ENCODE measurements at places on chromosomes 12 and 14.

DNA sequence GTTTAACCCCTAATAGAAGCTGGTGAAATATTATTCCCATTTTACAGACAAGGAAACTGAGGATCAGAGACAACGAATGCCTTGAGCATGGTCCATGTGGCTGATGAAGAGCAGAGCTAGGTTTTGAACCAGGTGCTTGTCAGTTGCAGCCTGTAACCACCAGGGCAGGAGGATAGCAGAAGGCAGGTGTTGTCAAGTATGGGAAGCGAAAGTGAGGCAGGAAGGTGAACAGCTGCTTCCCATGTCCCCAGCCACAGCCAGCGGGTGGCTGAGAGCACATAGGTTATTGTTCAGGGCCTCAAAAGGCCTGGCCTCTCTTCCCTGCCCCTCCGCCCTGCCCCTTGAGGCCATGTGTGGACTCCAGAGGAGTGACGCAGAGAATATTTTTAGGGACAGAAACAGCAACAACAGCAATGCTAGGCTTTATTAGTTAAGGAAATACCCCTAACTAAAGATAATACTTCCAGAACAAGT, 39.6 kb downstream of the IQSEC3 start:
- DNase-seq = no peak

DNA sequence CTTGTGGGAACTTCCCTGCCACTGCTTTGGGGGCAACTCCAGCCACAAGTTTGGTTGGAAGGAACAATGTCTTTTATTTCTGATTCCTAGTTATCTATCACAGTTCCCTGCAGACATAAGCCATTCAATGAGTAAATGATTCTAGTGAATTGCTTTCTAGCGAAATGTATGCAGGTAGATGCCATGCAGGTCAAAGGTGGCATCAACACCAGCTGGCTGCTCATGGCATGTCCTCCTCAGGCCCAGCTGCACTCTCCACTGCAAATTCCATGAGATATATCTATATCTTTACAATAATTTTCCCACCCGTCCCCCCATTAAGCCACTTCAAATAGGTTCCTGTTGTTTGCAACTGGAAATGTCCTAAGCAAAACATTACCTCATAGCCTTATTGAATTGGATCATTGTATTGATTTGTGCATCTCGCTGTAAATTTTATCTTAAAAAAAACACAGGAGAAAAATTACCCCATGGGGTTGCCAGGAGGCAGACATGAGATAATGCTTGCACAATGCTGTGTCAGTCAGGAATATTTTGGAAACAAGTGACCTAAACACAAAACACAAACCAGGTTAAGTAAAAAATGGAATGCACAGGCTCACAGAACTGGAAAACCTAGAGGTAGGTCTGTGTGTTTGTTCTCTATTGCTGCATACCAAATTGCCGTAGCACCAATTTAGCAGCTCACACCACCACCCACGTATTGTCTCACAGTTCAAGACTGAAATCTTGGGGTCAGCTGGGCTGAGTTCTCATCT, 32.8 kb upstream of the TXNRD1 start:
- DNase-seq = no peak

DNA sequence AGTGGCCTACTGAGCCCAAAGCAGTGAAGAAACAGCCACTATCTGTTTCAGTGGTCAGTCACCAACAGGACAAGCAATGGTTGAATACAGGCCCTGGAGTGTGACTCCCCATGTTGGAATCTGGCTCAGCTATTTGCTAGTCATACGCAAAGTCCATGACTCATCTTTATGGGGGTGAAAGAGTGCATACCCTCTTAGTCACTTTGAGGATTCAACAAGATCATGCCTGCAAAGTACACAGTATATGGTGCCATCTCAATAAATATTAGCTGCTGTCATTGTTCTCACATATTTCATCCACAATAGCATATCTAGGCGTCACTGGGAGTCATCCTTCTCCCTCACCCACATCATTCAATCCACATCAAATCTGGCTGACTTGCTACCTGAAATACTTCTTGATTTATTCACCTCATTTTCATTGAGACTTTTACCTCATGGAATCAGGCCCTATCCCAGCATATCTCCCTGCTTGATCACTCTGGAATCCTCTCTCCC, 26.4 kb upstream of the STAB2 start:
- DNase-seq = no peak

DNA sequence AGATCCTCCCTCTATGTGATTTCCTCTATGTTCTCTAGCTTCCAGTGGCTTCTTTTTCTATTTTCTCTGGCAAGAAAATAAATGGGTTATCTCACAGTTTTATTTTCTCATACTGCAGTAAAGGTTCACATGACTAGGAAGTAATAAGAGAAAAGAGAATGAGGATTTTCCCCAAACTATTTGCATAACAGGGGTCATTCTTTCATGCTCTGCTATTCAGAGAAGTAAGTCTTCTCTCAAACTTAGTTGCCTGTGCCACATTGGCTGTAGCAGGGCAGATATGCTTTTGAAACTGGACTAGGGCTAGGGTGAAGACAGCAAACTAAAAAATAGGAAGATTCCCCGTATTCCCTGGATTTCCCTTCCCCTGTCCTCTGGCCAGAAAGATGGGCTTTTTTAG, 57.4 kb downstream of the ACSM4 start:
- DNase-seq = no peak

DNA sequence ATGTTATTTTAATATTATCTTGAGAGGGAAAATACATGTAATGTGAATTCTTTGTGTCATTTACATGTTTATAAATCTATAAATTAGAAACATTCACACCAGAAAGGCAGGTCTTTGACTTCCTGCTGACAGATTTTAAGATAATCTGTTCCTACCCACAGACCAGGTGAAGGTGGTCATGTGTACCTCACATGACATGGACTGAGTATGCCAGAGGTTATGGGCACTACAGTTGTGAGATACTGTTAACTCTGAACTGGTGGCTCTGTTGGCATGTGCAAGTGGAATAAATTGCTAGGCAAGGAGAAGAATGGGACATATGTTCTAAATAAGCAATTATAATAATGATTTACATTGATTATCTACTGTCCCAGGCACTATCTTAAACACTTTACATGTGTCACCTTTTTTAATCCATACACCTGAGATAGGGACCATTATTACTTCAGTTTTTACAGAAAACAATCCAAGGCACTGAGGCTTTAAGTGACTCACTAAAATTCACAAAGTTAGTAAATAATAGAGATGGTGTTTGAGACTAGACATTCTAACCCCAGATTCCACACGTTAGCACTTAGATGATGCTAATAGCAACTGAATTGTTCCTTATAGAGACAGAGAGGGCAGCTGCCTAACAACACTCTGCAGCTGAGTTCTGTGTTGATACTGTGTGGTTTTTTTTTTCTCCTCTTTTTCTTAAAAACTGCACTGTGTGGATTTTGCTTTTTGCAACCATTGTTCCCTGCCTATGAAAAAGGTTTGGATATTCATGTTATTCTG, 23.8 kb downstream of the SLC16A7 start:
- no peak for DNase-seq

DNA sequence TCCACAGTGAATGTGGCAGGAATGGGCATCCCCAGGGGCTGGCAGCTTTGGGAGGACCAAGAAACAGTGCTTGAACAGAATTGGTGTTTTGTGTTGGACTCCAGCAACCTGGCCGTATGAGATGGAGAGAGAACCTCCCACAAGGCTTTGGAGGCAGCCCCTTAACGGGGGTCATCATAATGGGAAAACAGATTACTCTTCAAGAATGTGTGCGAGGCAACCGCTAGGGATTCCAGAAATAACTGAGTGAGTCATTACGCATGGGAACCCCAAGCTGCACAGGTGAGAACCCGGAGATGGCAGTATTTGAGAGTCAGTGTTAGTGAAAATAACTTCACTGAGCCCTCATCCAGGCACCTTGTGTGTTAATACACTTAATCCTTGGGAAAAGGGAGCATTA, 567.8 kb upstream of the TBX3 start:
- no peak for DNase-seq

DNA sequence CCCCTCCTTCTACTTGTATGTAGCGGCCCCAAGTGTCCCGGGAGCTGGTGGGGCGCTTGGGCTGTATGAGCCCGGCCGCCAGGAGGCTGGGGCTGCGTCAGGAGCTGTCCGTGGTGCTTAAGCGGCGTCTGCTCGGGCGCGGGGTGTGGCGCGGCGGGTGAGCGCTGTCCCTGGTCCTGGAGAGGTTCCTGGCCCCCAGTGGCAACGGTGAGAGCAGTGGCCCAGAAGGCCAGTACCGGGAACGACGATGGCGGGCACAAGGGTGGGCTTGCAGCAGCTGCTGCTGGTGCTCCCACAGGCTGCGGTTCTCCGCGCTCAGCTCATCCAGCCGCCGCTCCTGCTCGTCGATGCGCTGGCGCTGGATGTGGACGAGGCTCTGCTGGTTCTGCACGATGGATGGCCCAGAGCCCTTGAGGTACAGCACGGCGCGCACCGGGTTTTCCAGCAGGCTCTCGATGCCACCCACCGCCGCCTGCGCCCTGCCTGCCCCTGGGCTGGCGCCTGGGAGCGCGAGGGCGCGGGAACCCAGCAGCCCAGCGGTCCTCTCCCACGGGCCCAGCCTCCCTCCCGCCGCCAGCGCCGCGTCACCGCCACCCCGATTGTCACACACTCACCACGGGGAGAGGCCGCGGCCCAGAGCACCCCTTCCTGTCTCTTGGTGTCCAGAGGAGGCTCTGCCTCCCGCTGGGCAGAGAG, 41.9 kb upstream of the FKBP4 start:
- peak; percentile 19 for DNase-seq

- no peak for DNase-seq
Measured at GRCh38 chr14:101547961-101548669, 13.2 kb upstream of the DIO3 start.

DNA sequence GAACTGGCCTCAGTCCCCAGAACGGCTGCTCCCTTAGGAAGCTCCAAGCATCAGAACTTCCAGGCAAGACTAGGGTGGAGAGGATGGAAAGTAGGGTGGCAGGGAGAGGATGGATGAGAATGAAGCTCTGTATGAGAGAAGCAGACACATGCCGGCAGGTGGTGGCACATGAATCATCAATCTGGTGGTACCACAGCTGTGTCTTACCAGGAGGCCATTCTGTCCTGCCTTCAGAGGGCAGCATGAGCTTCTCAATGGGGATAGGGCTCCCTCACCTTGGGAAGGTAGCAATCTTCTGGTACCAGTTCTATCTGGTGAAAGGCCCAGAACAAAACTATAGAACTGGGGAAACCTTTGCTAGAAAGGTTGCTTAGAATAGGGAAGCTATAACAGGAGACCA, 55.4 kb upstream of the PYGL start:
- no peak for DNase-seq

- DNase-seq = no peak
Measured at GRCh38 chr14:97276573-97276972, 479.4 kb downstream of the VRK1 start.

DNA sequence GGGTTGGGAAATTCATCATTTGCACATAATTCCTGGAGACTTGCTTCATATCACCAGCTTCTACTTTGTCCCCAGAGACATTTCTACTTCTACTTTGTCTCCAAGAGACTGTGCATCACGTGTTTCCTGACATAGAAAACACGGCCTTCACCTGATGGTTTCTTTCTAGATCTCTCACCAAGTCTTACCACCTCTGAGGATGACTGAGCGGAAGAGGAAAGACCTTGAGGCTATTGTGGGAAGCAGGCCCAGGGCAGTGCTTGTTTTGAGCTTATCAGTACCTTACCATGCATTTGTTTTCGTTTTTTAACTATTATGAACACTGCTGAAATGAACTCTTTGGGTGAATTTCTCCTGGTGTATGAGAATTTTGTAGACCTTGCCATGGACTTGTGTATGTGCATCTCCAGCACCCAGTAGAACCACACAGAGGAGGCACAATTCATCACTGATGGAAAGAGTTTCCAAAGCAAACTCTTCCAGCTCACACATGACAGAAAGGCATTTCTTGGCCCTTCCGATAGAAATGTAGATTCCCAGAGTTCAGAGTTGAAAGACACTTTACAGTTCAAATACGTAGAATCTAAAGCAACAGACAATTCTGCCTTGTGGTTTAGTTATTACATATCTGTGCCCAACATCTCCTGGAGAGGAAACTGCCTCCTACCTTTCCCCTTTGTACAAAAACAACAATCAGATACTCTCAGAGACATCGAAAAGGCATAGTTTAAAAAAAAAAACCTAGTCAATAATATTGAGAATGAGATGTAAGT, 434.7 kb downstream of the FUT8 start:
- peak; percentile 7 for DNase-seq

GRCh38 chr14:82766996-82767395, 1233.3 kb upstream of the SEL1L start:
- DNase-seq = no peak

- DNase-seq = peak; percentile 69
Measured at GRCh38 chr14:101876555-101876938, 87.8 kb upstream of the DYNC1H1 start.

- DNase-seq = no peak
Measured at GRCh38 chr12:132746613-132747012, 15.0 kb downstream of the ANKLE2 start.

DNA sequence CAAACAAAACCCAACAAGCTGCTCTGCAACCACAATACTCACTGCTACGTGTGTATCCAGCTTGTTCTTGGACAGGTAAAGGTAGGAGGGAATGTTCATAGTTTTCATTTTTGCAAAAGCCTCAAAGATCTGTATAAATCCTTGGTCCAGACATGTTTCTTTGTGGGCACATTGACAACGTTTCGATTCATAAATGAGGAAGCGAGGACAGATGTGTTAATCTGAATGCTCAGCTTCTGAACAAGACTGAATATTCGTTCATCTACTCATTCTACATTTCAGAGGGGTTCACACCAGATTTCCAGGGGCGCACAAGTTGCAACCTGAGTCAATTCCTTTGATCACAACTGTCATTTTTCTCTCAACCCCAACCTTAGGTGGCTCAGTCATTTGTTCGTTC, 134.4 kb downstream of the LLPH start:
- DNase-seq = no peak

DNA sequence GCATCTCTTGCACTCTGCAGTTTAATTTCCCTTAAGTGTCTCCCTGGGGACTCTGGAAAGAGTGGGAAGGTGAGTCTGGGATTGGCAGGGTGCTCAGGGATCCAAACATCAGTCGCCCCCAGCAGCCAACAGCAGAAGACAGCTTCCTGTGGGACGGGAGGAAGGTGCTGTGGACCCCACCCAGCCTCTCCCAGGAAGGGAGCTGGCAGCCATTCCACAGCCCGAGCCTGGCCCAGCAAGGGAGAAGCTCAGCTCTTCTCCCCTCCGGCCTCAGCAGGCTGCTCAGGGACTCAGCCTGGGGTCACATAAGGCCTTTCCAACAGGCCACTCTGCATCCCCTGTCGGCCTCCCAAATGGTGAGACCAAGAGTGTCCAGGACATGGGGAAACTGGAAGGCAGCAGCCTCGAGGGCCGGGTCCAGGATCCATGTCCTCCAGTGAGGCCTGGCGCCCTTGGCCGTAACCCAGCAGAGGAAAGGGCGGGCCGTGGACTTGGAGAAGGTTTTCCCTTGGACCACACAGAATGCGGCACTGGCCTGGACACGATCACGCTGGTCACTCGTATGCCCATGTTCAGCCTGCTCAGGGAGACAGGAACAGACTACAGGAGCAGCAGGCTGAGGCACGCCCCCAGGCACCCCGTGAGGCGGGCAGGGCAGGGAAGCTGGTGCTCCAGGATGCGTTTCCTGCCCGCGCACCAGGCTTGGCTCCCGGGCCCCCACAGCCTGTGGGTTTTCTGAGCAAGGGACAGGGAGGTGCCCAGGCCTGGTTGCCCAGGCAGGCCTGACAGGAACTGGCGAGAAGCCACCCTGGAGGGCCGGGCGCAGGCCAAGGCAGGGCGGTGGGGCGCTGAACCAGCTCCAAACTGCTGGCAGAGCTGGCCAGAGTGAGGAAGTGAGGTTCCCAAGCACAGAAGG, 3.5 kb downstream of the XRCC3 start:
- no peak for DNase-seq
